ENCODE measurements at places on chromosomes 16 and 17.

DNA sequence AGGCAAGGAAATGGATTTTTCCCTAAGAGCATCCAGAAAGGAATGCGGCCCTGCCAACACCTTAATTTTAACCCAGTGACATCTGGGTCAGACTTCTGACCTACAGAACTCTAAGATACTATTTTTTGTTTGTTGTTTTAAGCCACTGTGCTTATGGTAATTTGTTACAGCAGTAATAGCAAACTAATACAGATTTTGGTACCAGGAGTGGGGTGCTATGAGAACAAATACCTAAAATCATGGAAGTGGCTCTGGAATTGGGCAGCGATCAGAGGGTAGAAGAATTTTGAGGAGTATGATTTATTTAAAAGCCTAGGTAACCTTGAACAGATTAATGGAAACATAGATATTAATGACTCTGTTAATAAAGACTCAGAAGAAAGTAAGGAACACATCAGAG, 208.2 kb downstream of the ZNF423 start:
- DNase-seq, result no peak

GRCh38 chr16:1656808-1657617, 21.1 kb upstream of the JPT2 start:
- DNase-seq, result no peak

- no peak for DNase-seq
Measured at GRCh38 chr16:66881014-66881417, 701 bp downstream of the PDP2 start.

GRCh38 chr17:30812218-30813177, 12.0 kb downstream of the CRLF3 start:
- DNase-seq, result no peak

GRCh38 chr17:68277807-68278206, 13.1 kb downstream of the SLC16A6 start:
- DNase-seq, result no peak

GRCh38 chr16:49581630-49582298, 208.2 kb downstream of the C16orf78 start:
- DNase-seq, result no peak

DNA sequence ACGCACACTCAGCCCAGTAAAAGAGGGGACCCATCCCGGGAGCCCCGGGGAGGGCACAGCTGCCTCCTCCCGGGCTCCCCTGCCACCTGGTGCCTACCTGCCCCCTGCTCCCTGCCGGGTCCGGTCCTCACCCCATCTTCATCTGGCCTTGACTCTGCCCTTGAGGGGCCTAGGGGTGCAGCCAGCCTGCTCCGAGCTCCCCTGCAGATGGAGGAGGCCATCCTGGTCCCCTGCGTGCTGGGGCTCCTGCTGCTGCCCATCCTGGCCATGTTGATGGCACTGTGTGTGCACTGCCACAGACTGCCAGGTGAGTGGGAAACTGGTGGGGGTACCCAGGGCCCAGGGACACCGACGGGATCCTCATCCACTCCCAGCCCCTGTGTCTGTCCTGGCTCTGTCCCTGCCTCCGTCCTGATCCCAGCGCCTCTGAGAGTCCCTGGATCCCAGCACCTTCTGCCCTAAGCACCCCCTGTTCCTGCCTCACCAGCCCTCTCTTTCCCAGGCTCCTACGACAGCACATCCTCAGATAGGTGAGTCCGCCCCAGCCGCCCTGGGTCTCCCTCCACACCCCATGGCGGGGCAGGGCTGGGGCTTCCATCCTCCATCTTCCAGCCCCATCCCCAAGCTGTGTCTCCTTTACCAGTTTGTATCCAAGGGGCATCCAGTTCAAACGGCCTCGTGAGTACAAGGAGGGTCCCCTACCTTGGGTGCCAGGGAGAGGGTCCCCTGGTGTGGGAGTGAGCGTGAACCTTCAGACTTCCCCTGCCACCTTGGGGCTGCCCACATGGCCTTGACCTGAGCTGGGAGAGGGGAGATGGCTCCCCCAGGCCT, 574 bp downstream of the LAT start:
- DNase-seq, result no peak

Data from NCI-H1048 (cell line).